ENCODE measurements at places on chromosomes 12 and 14.

- DNase-seq: no peak
Observed at GRCh38 chr14:102209224-102209966, 69.7 kb downstream of the WDR20 start.

- DNase-seq: no peak
Observed at GRCh38 chr12:51234530-51234929, 4.1 kb upstream of the DAZAP2 start.

GRCh38 chr12:122363782-122364181 is 58.7 kb downstream of the CLIP1 start:
- no peak for DNase-seq

GRCh38 chr12:21542403-21542802 is 16.3 kb downstream of the SPX start:
- DNase-seq: no peak

DNA sequence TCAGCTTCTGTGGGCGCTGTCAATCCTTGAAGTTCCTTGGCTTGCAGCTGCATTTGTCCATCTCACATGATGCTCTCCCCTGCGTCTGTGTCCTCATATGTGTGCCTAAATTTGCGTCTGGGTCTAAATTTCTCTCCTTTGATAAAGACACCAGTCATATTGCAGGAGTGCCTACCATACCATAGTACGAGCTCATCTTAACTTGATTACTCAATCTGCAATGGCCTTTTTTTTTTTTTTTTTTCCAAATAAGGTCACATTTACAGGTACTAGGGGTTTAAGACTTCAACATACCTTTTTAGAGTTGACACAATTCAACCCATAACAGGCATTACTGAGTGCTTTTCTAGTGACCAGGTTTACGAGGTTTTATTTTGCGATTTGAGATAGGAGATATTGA is 233.3 kb upstream of the TBX3 start:
- no peak for DNase-seq

DNA sequence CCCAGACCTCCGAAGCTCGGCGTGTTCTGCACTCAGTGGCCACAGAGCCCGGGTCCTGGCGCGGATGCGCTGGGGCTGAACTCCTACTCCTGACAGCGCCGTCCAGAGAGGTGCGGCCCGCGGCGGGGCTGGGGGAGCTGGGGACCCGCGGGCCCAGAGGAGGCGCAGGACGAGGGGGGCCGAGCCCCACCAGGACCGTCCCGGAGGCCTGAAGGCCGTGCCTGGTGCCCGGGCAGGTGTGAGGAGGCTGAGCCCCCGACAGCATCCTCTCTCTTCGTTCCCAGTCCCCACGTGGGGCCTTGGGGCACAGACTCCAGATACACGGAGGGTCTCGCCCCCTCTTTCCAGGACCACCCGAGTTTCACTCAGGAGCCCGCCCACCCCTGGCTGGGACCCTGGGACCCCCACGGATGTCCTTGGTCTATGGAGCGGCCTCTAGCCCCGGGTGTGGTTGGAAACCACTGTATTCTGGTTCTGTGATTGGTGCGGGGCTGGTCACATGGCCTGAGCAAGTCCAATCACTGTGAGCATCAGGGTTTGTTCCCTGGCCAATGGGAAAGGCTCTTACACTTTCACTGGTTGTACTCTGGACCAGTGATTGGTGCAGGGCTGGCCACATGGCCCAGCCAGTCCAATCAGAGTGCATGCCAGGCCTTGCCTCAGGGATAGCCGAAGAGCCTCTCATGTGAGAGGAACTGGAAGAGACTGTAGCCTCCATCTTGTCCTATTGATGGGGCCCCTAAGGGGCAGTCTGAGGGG is 217.6 kb upstream of the SFSWAP start:
- no peak for DNase-seq

DNA sequence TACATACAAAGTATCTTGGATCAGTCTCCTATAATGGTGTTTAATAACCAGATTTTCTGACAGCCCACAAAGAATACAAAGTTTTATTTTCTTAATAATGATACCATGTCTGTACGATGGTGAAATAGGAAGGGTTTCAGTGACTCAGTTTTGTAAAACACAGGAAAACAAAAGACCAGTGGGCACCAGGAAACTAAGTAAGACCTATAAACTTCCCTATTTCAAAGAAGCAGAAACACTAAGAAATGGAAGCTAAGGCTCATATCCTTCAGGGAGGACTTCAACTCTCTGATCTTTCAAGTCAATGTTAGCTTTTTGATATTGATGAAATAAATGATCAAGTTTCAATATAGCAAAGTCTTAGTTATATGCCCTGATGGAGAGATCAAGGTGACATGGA is 196.0 kb downstream of the DUSP6 start:
- DNase-seq: no peak

DNA sequence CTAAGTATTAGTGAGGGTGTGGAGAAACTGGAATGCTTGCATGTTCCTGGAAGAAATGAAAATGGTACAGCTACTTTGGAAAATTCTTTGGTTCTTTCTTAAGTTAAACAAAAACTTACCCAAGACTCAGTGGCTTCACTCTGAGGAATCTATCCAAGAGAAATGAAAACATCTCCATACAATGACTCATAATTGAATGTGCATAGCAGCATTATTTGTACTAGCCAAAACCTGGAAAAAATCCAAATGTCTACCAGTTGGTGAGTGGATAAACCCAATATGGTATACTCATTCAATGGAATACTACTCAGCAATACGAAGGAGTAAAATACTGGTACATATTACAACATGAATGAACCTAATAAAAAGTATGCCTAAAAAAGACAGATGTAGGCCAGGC is 18.0 kb upstream of the CRACR2A start:
- DNase-seq: no peak

GRCh38 chr14:49909016-49909415 is 16.1 kb downstream of the ARF6 start:
- no peak for DNase-seq

GRCh38 chr14:42013559-42013958 is 406.9 kb downstream of the LRFN5 start:
- no peak for DNase-seq

DNA sequence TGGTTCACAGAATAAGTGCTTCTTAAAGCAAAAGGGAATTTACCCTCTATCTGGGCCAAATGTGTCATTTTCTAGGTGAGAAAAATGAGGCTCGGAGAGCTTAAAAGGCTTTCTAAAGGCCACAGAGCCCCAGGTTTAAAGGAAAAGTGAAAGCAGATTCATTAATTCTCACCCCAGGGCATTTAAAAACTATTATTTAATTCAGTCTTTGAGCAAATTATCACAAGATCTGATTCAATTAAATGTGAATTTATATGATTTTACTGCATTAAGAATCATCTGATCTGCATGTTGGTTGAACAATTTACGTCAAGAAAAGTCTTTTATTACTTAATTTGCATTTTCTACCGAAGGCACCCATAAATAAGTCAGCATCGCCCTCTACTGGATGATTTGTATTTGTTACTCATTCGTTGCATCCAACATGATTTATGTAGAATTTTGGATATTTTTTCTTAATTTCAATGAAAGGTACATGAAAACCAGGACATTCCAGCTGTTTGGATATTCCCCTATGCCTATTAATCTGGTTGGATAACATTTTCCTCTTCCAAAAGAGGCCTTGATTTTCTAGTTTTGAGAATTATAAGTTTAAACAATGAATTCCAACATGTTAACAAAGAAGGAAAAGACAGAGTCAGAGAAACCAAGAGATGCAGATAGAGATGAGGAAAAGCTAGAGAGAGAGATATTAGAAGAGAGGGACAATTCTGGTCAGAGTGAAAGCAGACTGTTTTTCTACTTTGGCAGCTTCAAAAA is 19.1 kb upstream of the DHRS7 start:
- no peak for DNase-seq

GRCh38 chr12:6382982-6383381 is 980 bp upstream of the LTBR start:
- no peak for DNase-seq

DNA sequence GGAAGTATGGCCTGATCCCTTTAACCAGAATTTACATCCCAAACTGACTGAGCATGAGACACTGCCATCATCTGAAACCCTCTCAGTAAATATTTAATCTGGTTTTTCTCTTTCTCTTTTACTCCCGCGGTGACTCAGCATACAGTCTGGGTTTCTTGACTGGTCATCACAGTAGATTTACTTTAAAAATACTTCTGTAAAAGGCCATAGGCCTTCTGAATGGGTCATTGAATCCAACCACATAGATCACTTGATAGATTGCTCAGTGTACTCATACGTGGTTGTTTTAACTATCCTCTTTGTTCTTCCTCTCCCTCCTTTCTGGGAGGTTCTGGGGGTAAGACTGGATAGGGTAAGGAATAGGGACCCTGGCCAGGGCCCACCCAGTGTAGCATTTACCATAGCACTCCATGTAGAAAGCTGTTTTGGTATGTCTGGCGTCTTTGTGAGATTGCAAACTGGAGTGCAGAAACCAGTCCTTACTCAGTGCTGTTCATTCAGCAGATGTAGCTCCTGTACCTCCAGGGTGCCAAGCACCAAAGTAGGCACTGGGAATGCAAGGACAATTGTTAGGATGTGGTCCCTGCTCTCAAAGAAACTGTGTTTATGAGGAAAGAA is 165.7 kb downstream of the SRGAP1 start:
- DNase-seq: no peak

- DNase-seq: no peak
Observed at GRCh38 chr12:107791465-107792089, 17.1 kb downstream of the ASCL4 start.

- DNase-seq: no peak
Observed at GRCh38 chr12:122471324-122472226, 29.2 kb downstream of the ZCCHC8 start.

DNA sequence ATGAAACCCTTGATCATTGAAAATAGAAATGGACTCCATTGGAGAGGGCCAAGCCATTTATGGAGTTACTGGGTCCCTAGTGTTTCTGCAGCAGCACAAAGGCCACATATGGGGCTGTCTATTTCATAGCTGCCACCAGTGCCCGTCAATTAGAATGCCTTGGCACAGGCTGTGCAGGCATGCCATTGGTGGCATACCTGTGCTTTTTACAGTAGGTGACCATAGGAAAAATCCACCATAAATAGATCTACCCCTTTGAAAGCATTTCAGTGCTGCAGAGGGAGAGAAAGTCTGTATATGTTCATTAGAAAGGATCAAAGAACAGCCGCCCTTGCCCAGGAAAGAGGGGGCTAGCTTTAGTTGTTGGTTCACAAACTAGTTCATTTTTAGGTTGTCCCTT is 13.1 kb downstream of the MYBPC1 start:
- DNase-seq: no peak

GRCh38 chr12:92426332-92426731 is 276.5 kb upstream of the PLEKHG7 start:
- DNase-seq: no peak

- no peak for DNase-seq
Observed at GRCh38 chr14:64673748-64674147, 30.5 kb upstream of the PLEKHG3 start.

DNA sequence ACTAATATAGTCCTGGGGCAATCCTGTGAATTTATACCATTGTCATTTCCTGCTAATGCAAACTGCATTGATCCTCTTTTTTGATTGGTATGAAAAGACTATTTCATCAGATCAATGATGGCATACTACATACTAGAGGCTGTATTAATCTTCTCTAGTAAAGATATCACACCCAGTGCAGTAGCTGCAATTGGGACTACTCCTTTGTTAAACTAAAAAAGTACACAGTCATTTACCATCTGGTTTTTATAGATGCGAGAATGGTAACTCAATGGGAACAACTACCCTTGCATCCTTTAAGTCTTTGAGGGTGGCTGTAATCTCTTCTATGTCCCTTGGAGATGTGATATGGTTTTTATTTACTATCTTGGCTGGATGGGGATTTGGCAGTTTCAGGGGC is 80.2 kb upstream of the STK38L start:
- no peak for DNase-seq

DNA sequence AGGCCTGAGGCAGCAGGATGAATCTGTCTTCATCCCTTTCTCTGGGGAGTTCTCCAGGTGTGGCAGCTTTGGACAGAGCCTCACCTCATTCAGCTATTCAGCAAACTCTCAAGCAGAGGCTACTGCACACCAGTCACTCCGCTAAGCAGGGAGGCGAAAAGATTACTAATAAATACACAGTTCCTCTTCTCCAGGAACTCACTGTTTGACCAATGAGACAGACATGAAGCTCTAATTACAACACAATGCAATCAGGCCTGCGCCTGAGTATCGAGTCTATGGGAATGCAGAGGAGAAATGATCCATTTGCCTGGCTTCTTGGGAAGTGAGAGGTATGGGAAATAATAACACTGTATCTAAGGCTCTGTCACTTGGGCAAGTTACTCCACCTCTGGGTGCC is 178.1 kb downstream of the CRADD start:
- no peak for DNase-seq

DNA sequence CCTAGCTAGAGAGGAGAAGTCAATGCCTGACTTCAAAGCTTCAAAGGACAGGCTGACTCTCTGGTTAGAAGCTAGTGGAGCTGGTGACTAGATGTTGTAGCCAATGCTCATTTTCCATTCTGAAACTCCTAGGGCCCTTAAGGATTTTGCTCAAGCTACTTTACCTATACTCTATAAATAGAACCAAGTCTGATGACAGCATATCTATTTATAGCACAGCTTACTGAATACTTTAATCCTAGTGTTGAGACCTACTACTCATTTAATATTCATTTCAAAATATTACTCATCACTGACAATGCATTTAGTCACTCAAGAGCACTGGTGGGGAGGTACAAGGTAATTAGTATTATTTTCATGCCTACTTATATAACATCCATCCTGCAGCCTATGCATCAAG is 137.2 kb upstream of the PELI2 start:
- no peak for DNase-seq

GRCh38 chr14:94636744-94637412 is 24.7 kb downstream of the SERPINA3 start:
- DNase-seq: no peak

DNA sequence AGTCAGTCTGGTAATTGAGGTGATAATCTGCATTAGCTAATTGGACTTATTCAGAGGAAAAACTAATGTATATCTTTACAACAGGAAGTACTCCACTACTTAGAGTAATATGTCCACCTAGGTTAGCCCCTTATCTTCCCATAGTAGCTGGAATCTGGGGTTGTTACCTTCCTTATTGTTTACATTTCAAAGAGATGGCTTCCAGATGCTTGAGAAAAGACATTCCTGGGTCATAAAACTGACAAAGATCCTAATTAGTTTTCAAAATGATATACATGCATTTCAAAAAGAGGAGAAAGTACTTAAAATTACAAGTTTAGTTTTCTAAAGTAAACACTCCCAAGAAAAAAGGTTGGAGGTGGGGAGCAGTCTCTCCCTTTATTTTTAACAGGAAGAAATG is 78.1 kb downstream of the RPL10L start:
- no peak for DNase-seq

DNA sequence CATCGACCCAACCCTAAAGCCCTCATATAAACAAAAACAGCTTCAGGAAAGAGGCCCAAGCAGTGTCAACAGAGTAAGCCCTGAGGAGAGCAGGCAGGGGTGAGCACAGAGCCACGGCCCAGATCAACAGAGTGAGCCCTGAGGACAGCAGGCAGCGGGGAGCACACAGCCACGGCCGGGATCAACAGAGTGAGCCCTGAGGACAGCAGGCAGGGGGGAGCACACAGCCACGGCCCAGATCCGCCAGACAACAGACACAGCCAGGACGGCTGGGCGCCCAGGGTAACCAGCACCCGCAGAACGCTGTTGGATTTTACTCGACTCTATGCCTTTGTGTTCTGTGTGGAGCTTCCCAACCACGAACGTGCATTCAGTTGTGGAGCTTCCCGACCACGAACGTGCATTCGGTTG is 15.0 kb downstream of the CCDC85C start:
- DNase-seq: no peak

All from stimulated activated CD4-positive, alpha-beta T cell treated with anti-CD3 and anti-CD28 coated beads, Interleukin-15, amount 100 ng/mL, for 48 hours (primary cell).